Suprapubic skin (tissue), 4 donors: ENCODE measurements at places on chromosomes 4 and X. TPM values are rescaled to one million over a fixed set of nuclear protein-coding genes. Genes with fewer than 3 reads are reported as not detected.

DNA sequence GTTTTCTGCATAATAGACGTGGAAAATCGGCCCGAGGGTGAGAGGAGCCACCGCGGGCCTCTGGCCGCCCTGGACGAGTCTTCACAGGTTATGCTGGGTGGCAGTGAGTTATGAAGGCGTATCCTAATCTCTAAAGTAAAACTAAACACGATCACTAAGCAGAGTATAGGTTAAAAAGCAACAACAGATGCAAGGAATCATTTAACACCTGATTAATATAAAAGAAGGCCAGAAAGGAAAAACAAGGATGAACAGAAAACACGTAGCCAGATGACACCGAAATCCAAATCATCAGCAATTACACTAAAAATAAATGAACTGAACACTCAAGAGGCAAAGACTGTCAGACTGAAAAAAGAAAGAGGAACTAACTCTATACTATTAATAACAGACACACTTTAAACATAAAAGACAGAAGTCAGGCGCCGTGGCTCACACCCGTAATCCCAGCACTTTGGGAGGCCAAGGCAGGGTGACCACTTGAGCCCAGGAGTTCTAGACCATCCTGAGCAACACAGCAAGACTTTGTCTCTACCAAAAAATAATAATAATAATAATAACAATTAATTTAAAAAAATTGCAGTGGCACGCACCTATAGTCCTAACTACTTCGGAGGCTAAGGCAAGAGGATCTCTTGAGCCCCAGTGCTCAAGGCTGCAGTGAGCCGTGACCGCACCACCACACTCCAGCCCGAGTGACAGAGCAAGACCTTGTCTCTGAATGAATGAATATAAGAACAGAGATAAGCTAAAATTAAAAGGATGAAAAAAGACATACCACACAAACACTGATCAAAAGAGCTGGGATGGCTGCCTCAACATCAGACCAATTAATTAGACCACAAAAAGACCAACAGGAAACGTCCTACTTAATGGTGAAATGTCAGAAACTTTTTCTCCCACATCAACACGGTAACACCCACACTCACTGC lies 30.0 kb downstream of the CTBP1 start:
- peaks cover 77% of the 10 kb centered on the region for H3K4me1 ChIP-seq
- no peaks in the 10 kb centered on the region for H3K27me3 ChIP-seq
- no peak overlapping the region for H3K4me3 ChIP-seq

DNA sequence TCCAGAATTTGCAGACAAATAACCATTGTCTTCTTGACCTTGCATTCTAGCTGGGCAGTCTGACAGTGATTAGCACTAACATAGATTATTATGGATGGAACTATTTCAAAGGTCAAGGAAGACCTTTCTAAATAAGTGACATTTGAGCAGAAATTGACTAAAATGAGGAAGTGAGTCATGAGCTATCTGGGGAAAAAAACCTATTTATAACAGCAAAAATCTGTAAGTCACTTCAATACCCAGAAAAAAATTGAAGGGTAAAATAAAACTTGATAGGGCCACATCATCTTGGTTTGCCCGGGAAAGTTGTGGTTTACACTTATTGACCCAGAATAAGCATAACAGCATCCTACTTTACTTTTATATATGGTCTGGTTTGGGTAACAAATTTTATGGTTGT lies 414.6 kb upstream of the HS3ST1 start:
- H3K36me3 ChIP-seq = no peaks in the 10 kb centered on the region
- no peak overlapping the region for H3K27ac ChIP-seq
- no peaks in the 10 kb centered on the region for H3K27me3 ChIP-seq
- no peak overlapping the region for H3K4me3 ChIP-seq
- H3K4me1 ChIP-seq = no peaks in the 10 kb centered on the region

- no peak for DNase-seq
- no peak overlapping the region for H3K27ac ChIP-seq
These were observed 29.0 kb downstream of the RNF4 start for GRCh38 chr4:2497931-2498330.

- H3K27ac ChIP-seq = no peak overlapping the region
- no peaks in the 10 kb centered on the region for H3K27me3 ChIP-seq
- H3K4me1 ChIP-seq = no peaks in the 10 kb centered on the region
- H3K4me3 ChIP-seq = no peak overlapping the region
- H3K36me3 ChIP-seq = no peaks in the 10 kb centered on the region
These were observed 34.4 kb downstream of the RWDD4 start for GRCh38 chr4:183624548-183624947.

GRCh38 chr4:60216752-60217151 lies 983.4 kb upstream of the ADGRL3 start:
- H3K4me1 ChIP-seq = no peaks in the 10 kb centered on the region
- H3K4me3 ChIP-seq = no peak overlapping the region
- no peaks in the 10 kb centered on the region for H3K36me3 ChIP-seq
- DNase-seq = no peak
- H3K27me3 ChIP-seq = no peaks in the 10 kb centered on the region

GRCh38 chr4:5051278-5052203 lies at the start of gene STK32B:
STK32B (plus strand) TSS chr4:5051480.
- H3K4me1 ChIP-seq = peaks cover 24% of the 10 kb centered on the region
- peak; percentile 77 for DNase-seq
- no peaks in the 10 kb centered on the region for H3K36me3 ChIP-seq
- H3K27ac ChIP-seq = peak within 1 kb of the TSS; percentile 8
- peak within 1 kb of the TSS; percentile 59 for H3K4me3 ChIP-seq

DNA sequence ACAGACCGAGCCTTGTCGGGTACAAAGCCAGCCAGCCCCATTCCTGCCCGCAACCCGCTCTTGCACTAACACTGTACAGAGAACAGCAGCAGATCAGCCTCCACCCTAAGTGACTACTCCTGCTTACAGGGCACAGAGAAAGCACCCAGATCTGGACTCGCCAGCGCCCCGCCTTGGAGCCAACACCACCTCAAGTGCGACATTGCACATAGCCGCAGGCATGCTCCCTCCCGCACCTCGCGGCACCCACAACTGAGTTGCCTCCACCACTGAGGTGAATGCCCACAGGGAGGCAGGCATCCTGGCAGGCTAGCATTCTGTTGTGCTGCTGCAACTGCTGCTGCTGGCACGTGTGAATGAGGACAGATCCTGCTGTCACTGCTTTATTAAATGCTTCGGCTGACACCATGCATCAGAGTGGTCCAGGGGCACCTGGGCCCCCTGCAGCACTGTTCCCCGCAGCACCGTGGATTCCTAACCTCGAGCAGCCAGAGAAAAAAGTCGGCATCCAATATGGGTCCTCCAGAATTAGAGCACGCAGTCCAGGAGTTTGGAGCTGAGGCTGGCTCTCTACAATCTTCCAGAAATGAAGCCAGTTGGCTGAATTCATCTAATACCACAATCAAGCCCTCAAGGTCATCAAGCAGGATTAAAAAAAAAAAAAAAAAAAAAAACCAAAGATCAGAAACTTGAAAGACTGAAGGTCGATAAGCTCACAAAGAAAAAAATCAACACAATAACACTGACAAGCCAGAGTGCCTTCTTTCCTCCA lies 352.9 kb downstream of the GASK1B start:
- DNase-seq = peak; percentile 59
- H3K36me3 ChIP-seq = no peaks in the 10 kb centered on the region
- H3K27ac ChIP-seq = no peak overlapping the region
- H3K27me3 ChIP-seq = no peaks in the 10 kb centered on the region
- H3K4me3 ChIP-seq = no peak overlapping the region

Gene FAM184B
- total RNA-seq = 0.39 TPM

Gene HMGN5
- 0.89 TPM for total RNA-seq
